Osteocyte (in vitro differentiated cells): ENCODE measurements at places on chromosomes 4 and X. TPM values are rescaled to one million over a fixed set of nuclear protein-coding genes. Genes with fewer than 3 reads are reported as not detected.

DNA sequence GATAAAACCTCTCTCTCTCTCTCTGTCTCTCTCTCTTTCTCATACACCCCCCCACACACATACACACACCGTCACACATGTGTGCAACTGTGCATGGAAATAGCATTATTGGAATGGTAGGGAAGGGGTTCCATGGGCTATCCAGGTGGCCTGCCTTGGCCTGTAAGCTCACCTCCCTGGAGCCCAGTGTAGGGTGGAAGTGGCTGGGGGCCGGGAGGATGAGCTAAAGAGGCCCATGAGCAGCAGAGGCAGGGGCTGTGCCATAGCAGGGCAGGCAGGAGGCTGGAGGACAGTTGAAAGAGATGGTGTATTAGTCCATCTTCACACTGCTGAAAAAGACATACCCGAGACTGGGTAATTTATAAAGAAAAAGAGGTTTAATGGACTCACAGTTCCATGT, 74.2 kb downstream of the CYTL1 start:
- no peak for DNase-seq

Gene MAGEE1
- 2.9 and 3.4 TPM in 2 replicates for total RNA-seq

Gene COPS4
- 33.8 and 38.5 TPM in 2 replicates for total RNA-seq

DNA sequence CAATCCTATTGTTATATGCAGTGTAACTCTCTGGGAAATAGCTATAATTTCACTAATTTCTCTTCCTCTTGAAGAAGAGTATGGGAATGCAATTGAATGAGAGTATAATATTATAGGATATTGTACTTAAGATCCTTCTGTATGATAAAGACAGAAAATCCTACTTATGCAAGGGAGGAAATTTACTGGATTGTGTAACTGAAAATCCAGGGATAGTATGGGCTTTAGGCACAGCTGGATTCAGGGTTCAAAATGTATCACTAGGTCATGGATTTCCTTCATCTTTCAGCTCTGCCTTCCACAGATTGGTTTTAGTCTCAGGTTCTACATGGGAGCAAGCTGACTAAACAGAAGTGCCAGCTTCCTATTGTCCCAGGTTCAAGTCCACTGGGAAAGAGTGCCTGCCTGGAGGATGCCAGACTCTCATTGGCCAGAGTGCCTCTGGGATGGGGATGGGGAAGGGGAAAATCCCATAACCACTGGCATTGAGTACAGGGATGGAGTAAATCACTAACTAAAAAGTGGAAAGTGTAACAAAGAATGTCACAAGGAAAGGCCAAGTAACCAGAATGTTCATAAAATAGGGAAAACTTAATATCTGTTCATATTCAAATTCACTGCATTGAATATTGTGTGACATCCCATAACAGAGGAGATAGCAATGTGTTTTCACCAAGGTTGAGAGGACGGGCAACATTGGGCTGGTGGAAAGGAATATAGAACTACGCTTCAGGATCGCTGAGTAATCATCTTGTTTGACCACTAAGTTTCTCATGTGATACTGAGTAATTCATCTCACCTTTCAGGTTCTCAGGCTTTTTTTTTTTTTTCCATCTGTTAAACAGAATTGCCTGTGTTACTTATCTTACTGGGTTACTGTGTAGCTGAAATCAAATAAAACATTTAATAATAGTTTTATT, 75.7 kb downstream of the ANXA3 start:
- no peak for DNase-seq

Gene CXorf49B
- not detected in 2 replicates for total RNA-seq

Gene QRFPR
- not detected in 2 replicates for total RNA-seq

GRCh38 chrX:124362072-124362471, 15.7 kb downstream of the SH2D1A start:
- no peak for DNase-seq

DNA sequence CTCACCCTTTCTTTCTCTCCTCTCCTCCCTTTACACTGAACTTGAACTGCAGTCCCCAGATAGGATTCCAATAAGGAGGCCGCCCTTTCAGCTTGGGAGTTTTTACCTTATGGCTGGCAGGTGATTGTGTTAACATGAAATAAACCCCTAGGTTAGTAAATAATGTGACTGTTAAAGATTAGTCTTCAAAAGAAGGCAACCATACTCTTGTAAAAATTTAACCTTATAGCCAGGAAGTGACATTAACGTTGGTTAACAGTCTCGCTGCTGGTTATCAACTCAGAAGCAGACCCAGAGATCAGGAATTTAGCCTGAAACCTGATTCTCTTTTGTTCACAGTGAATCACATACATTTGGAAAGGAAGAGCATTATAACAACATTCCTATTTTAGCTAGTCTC, 15.2 kb downstream of the FHDC1 start:
- DNase-seq, result no peak

DNA sequence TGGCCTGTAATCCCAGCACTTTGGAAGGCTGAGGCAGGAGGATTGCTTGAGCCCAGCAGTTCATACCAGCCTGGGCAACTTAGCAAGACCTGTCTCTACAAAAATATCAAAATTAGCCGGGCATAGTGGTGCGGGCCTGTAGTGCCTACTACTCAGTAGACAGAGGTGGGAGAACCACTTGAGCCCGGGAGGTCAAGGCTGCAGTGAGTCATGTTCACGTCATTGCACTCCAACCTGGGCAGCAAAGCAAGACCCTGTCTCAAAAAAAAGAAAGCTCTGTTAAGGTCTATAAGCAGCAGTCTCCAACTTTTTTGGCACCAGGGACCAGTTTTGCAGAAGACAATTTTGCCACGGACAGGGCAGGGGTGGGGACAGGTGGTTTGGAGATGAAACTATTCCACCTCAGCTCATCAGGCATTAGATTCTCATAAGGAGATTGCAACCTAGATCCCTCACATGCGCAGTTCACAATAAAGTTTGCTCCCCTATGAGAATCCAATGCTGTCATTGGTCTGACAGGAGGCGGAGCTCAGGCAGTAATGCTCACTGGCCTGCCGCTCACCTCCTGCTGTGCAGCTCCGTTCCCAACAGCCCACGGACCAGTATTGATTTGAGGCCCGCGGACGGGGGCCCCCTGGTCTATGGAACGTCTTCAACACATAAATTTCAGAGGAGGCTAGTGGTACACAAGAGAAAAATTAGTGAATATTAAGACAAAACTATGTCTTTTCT, 67.9 kb downstream of the KLHL8 start:
- DNase-seq, result no peak

DNA sequence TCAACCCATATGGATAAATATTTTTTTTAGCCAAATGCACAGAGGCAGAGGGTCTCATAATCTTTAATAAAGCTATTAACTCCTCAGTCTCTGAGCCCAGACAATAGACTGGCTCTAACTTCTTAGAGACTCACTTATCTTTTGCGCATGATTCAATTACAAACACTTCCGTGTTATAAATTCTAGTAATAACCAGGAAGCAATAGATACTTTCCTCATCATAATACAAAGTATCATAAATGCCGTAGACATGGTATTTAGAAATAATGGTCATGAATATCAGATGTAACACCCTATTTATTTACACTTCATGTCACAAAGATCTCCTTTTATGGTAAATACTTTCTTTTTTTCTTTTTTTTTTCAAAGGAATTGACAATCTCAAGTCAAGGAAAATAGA, 4.4 kb upstream of the GIMD1 start:
- no peak for DNase-seq

DNA sequence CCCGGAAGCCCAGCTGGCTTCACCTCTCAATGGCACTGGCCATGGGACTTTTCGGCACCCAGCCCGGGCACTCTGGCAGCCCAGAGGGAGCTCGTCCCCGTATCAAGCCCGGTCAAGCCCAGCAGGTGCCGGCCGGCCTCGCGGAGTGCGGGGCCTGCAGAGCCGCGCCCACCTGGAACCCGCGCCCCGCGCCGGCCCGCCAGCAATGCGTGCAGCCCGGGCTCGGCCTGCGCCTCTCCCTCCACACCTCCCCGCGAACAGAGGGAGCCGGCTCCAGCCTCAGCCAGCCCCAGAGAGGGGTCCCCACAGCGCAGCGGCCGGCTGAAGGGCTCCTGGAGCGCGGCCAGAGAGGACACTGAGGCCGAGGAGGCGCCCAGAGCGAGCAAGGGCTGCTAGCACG, 133.6 kb upstream of the FRG1 start:
- no peak for DNase-seq

DNA sequence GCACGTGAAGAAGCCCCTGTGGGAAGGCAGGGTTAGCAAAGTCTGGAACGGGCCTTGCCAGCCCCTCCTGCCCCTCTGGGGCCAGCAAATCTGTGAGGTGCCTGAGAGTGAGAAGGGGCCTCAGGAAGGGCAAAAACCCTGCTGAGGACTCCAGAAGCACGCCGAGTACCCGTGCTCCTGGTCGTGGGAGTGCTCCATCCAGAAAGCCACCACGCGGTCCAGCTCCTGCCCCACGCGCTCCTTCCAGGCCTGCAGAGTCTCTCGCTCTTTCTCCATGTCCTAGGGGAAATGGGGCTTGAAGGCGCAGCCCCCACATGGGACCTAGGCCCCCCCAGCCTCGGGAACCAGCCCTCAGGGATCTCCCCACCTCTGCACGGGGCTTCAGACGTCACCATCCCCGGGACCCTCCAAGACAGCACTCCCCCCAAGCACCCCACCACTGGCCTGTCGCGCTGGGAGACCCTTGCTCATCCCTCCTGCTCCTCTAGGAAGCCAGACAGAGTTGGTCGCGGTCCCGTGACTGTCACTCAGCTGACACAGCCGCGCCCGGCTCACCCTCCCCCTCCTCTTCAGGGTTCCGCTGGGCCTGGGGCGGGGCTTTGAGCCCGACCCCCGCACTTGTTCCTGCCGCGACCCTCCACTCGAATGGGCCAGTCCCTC, at the start of gene RENBP:
RENBP (minus strand) TSS at position 504 of the 660 bp plus-strand sequence; CDS start at position 471, 33 bp downstream.
- DNase-seq, result no peak

- DNase-seq, result no peak
Measured at GRCh38 chrX:37776987-37777325, 2.9 kb upstream of the CYBB start.

DNA sequence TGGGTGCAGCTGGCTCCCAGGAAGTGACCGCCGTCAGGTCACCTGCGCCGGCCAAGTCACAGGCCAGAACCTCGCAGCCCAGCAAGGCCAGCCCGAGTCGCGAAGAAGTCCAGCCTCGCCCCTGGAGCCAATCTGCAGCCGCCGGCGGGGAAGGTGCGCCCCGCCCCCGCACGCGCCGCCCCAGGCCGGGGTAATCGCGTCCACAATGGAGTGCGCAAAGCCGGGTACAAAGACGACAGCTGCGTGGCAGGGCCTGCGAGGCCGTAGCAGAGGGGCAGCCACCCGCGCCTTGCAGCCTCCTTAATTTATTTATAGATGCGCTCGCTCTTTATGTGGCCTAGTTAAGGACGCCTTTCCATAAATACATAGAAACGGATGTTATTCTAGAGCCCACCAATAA, 139.4 kb upstream of the CPEB2 start:
- no peak for DNase-seq

Gene LRCH2
- total RNA-seq, result 7.9 and 8.6 TPM in 2 replicates

GRCh38 chrX:49879656-49880277, 483 bp downstream of the USP27X start:
- no peak for DNase-seq

GRCh38 chr4:152810715-152811287, 31.0 kb downstream of the ARFIP1 start:
- no peak for DNase-seq

GRCh38 chr4:55498051-55498450, 48.7 kb downstream of the CLOCK start:
- no peak for DNase-seq

Gene AFAP1
- total RNA-seq, result 64.9 and 66.9 TPM in 2 replicates

DNA sequence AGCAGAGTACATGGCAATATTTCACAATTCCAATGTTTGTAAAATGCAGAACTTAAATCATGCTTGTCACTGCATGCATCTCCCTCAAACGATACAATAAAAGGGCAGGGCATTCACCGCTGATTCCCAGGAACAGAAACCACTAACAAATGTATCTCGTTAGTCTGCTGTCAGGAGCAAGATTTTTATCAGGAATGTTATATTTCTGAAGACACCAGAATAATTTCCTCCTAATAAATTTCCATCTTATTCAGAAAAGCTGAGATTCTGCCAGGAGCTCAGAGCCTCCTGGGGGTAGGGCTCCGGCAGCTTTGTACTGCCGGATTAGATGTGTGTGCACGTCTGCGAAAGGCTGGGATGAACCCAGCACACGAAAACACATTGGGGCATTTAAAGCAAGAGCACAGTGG, 54.0 kb upstream of the LDB2 start:
- peak; percentile 23 for DNase-seq

- no peak for DNase-seq
Measured at GRCh38 chrX:94361241-94361640, 687.2 kb downstream of the FAM133A start.

DNA sequence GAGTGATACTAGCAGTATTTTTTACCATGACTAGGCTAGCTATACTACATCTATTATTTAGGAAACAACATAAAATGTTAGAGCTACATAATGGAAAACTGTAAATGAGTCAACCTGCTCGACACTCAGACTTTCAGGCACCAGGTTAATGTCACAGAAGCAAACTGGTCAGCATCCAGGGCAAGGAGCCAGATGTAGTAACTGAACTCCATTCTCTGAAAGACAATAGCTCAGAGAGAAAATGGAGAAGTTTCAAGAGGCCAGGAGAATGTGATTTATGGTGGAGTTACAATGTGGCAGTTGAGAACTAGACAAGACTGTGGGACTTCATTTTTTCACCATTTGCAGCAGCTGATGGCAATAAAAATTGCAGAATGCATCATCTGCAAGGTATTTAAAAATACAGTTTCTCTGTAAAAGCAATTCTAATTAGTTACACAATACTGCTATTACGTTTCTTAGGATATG, 342.7 kb upstream of the PABPC4L start:
- DNase-seq, result no peak

DNA sequence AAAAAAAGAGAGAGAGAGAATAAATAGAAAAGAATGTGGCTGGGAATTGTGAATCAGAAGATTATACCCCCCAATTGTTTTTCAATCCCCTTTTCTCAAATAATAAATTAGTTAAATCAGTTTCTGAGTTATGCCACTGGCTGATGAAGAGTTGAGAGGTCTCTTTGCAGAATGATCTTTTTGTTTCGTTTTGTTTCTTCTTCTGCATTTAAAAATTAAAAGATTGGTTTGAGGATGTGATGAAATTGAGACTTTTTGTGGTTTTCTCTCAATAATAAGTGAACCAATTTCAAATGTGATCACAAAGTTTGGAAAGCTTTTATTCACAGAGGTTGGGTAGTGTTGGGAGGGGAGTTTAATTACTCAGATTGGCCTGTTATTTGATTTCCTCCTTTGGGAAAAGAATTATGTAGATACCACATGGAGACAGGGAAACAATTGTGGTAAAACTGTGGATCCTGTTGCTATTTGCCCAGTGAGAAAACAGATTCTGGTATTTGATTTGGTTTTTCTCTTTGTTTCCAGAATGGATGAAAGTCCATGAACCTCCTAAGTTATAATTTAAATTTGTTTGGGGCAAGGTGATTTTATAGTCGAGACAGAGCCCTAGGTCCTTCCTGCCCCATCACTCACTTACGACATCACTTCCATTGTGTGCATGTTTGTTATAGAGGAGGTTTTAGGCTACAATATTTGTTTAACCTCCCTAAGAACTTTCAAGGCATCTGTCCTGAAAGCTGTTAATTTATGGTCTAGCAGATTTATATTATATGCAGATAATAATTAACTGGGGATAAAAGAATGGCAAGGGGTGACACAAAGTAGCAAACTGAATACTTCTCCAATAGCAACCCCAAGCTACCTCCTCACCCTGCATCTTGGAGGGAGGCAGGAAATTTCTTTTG, 92.0 kb upstream of the BMPR1B start:
- no peak for DNase-seq

GRCh38 chr4:114879916-114880669, 233.3 kb downstream of the NDST4 start:
- no peak for DNase-seq

GRCh38 chr4:145818011-145818410, 120.6 kb downstream of the ZNF827 start:
- DNase-seq, result no peak

- no peak for DNase-seq
Measured at GRCh38 chrX:117645639-117646038, 471.0 kb downstream of the KLHL13 start.
